ENCODE measurements at places on chromosomes 5 and 9.
A peak's percentile ranks its signal among the peaks of the same experiment; 100 is the strongest.

GRCh38 chr5:78504704-78505677 lies 143.6 kb downstream of the LHFPL2 start:
- no peak for DNase-seq

GRCh38 chr5:17305964-17306725 lies 88.7 kb downstream of the BASP1 start:
- DNase-seq: no peak

DNA sequence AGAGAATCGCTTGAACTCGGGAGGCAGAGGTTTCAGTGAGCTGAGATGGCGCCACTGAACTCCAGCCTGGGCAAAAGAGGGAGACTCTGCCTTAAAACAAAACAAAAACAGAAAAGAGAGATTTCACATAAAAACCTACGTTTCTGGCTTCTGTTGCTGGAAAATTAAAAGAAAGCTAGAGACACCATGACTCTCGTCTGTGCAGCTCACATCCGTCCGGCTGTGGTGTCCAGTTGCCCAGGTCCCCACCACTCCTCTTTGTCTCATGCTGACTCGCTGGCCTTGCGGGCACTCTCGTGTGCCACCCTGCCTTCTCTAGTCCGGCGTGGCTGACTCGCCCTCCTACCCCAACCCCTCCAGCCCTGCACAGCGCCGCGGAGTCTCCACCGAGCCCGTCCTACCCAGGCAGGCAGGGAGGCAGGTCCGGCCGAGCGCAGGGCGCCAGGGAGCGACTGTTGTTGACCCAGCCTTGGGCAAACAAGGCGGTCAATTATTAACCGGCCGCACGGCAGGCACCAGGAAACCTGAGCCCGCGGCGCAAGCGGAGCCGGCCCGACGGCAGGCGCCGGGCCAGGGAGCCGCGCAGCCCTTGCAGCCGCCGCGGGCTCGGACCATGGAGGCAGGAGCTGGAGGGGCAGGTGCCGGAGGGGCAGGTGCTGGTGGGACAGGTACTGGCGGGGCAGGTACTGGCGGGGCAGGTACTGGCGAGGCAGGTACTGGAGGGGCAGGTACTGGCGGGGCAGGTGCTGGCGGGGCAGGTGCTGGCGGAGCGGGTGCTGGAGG lies at the start of gene PRRT1B:
TSS of gene PRRT1B (plus strand) at position 521 of the 783 bp plus-strand sequence. CDS start at position 614, 93 bp downstream.
- DNase-seq: no peak

DNA sequence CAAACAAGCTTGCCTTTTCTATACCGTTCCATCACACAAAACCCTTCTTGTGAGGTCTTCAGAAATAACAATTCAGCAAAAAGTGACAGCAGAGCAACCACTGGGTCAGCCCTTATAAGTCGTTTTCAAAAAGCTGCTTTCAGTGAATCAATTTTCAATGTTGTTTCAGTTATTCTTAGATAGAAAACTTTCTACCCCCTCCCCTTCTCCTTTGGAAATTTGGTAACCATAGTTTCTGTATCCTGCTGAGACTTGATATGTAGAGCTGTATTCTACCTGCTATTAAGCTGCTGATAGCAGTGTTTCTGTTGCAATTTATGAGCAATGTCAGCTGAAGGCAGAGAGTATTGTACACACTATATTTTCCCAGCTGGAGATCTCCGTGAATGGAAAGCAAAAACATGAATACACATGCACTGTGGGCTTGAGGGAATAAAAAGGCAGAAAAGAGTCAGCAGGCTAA lies 75.7 kb downstream of the ZNF608 start:
- no peak for DNase-seq

- DNase-seq: no peak
Observed at GRCh38 chr5:166358127-166358830, 1933.2 kb upstream of the WWC1 start.

GRCh38 chr5:107500840-107501239 lies 169.9 kb downstream of the EFNA5 start:
- DNase-seq: no peak

- DNase-seq: no peak
Observed at GRCh38 chr9:660227-660626, 181.3 kb upstream of the DMRT1 start.

DNA sequence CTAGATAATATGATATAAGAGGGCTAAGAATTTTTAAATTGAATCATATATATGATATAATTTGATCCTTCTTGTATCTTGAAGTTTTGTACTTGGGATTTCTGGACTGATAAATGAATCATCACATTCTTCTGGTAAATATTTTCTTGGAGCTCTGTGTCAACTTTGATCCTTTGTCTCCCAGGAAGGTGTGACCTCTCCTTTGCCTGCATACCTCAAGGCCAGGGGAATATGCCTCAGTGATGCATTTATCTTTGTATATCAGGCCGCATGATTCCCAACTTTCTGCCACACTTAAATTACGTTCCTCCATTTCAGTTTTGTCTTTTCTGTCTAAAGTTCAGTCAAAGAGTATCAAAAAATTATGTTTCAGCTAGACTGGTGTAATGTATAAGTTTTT lies 101.2 kb downstream of the NLN start:
- DNase-seq: no peak

DNA sequence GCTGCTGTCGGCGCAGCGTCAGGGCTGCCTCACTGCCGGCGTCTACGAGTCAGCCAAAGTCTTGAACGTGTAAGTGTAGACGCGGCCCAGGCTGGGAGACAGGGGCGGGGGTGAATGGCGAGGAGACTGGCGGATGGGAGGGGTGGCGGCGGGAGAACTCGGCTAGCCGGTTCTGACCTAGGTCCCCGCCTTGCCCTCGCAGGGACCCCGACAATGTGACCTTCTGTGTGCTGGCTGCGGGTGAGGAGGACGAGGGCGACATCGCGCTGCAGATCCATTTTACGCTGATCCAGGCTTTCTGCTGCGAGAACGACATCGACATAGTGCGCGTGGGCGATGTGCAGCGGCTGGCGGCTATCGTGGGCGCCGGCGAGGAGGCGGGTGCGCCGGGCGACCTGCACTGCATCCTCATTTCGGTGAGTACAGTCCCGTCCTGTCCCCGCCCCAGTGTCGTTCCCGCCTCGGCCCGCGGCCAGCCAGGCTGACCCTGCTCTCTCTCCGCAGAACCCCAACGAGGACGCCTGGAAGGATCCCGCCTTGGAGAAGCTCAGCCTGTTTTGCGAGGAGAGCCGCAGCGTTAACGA lies 745 bp downstream of the GADD45G start:
- DNase-seq: peak; percentile 70

DNA sequence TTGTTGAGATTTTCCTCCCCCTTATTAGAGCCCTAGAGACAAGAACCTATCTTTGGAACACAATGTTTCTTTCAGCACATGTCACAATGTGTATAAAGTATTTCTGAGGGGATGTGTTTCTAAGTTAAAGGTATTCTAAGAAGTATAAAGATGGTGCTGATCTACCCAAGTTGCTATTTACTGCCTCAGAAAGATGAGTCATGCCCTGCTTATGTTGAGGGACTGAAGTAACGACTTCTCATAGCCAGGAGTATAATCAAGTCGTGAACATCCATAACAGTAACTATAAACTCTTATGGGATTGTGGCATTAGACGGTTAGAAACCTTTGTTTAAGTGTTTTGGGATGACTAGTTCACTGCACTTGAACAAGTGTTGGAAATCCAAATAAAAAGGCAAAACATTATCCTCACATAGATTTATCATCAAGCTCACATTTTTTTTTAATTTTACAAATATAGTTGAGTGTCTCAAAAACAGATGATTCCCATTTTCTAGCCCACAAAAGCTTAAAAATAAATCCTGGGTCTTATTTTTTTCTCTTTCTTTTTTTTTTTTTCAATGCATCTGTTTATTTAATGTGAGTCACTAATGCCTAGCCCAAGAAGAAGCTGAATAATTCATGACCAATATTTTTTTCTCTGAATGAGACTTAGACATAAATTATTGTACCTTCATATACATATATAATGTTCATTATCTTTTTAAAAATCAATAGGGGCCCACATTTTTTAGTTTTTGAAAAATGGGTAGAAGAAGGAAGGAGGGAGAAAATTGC lies 12.2 kb upstream of the TMEM252 start:
- DNase-seq: no peak

GRCh38 chr5:177496727-177497291 lies 595 bp downstream of the PDLIM7 start:
- DNase-seq: peak; percentile 59

DNA sequence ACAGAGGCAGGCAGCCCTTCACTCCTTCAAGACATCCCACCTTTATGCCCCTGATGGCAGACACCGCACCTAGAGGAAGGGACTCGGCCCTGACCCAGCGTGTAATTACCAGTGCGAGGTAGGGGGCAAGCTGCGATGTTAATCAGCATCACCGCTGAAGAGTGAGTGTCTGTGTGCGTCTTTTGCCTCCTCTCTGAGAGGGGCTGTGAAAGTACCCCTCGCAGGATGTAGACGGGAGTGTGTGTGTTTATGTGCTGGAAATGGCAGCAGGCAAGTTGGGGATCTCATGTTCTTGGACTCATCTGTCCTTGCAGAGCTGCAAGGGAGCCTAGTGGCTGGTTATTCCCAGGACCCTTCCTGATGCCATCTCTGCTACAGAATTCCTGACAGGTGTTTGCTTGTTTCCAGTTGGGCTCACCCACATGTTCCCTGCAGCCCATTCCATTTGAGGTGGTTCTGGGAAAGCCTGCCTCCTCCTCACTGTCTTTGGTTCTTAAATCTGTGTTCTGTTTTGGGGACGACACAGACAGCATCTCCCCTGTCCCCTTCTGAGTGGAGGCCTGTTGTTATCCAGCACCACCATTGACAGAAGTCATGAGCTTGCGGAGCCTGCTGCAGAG lies 70.5 kb downstream of the ZNF618 start:
- DNase-seq: no peak

- no peak for DNase-seq
Observed at GRCh38 chr9:37675661-37676060, 24.9 kb downstream of the FRMPD1 start.

GRCh38 chr5:167592114-167592513 lies 699.3 kb upstream of the WWC1 start:
- no peak for DNase-seq

- no peak for DNase-seq
Observed at GRCh38 chr9:99051406-99051805, 53.5 kb upstream of the TGFBR1 start.

DNA sequence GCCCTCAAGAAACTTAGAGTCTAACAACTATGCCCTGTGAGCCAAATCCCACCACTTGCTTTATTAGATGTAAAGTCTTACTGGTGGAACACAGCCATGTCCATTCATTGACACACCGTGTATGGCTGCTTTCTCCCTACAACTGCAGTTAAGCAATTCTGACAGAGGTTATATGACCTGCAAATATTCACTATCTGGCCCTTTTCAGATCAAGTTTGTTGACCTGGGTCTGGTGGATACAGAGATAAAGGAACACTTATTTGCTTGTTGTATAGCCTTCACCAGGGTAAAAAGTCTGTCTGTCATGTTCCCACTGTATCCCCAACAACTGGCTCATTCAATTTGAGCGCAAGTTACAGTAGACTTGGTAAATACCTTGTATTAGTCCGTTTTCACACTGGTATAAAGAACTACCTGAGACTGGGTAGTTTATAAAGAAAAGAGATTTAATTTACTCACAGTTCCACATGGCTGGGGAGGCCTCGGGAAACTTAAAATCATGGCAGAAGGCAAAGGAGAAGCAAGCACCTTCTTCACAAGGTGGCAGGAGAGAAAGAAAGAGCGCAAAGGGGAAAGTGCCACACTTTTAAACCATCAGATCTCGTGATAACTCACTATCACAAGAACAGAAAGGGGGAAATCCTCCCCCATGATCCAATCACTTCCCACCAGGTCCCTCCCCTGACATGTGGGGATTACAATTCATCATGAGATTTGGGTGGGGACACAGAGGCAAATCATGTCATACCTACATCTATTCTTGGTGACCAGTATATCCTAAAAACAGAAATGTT lies 27.9 kb downstream of the DEPDC1B start:
- no peak for DNase-seq

- DNase-seq: no peak
Observed at GRCh38 chr9:134088063-134088725, 20.4 kb upstream of the BRD3 start.

GRCh38 chr5:134584662-134585061 lies 48.0 kb downstream of the SAR1B start:
- DNase-seq: no peak

- DNase-seq: no peak
Observed at GRCh38 chr9:36764364-36765076, 191.8 kb downstream of the MELK start.

DNA sequence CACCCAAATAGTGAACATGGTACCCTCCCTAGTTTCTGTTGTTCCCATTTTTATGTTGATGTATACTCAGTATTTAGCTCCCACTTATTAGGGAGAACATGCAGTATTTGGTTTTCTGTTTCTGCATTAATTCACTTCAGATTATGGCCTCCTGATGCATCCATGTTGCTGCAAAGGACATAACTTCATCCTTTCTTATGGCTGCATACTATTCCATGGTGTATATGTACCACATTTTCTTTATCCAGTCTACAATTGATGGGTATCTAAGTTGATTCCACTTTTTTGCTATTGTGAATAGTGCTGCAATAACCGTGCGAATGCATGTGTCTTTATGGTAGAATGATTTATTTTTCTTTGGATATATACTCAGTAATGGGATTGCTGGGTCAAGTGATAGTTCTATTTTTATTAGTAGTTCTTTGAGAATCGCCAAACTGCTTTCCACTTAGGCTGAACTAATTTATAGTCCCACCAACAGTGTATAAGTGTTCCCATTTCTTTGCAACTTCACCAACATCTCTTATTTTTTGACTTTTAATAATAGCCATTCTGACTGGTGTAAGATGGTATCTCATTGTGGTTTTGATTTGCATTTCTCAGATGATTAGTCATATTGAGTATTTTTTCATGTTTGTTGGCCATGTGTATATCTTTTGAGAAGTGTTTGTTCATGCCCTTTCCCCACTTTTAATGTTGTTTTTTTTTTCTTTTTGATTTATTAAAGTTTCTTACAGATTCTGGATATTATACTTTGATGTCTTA lies 79.6 kb downstream of the SMIM15 start:
- DNase-seq: no peak

GRCh38 chr9:94600258-94600657 lies 6.6 kb upstream of the FBP2 start:
- DNase-seq: no peak

DNA sequence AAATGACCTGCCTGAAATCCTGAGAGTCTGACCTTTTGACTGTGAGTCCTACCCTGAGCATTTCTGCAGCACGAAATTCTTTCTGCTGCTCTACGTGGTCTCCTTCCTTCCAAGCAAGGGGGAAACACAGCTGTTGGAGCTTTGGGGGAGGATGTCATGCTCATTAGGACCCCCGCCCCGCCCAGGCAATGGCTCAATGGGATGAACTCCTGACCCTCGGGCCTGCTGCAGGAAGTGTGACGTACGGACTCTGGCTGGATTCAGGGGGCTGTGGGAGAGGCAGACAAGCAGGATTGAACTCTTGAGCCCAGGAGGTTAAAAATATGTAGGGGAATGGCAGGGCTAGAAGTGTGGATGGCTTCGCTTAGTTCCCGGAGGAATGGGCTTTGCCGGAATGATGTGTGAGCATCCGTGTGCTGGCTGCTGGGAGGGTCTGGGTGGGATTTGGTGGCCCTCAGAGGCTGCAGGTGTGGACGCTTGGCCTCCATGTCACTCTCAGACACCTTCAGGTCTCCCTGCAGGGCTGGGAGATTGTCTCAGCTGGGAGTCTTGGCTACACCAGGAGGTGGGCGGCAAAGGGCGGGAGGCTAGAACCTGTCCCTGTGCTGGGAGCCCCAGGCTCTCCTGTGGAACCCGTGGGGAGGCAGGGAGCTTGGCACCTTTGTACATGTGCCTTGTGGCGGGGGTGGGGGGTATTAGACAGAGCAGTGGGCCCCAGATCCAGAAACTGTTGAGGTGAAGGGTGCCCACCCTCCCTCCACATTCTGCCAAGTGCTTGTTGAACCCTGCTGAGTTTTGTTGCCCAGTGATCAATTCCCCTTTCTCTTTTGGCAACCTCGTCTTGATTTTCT lies 26.3 kb downstream of the STC2 start:
- DNase-seq: no peak

- peak; percentile 49 for DNase-seq
Observed at GRCh38 chr5:117454716-117455212, 880.1 kb upstream of the SEMA6A start.

Data from suppressor macrophage treated with lipopolysaccharide for 4 hours (primary cell).